ENCODE measurements at places on chromosomes 4 and X.

DNA sequence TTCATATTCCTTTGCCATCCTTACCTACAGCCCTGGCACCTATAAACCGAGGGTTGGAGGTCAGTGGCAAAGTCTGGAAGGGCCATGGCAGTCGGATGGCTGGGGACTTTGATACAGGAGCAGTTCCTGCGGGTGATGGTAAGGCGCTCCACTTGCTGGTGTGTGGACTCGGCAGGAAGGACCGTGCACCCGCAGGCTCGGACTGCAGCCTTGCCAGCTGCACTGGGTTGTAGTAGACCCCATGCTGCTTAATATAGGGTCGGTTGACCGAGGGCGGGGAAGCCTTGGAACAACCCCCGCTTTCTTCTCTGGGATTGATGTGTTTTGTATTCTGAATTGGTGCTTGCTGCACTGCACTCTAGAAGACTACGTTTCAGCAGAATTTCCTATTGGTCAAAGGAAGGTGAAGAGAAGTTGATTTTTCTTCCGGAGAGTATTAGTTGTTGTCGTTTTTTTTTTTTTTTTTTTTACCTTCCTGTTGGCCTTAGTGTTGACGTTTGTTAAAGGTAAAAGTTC, 638 bp downstream of the BLTP1 start:
- peak; percentile 61 for DNase-seq

DNA sequence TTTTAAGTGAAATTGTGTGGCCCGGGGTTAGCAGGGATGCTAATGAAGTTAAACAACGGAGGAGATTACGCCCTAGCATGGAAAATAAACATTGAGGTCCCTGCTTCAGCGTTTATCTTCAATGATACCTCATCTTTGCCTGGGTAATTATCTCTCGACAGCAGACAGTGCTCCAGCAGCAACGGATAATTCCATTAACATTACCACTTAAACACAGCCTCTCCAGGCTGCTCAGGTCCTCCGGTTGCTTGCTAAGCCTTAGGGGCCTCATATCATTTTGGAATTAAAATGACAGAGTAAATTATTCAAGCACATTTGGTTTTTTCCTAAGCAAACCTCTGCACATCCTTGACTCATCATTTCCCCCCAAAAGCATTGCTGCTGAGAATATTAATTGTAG, 281.5 kb upstream of the KLF3 start:
- no peak for DNase-seq

DNA sequence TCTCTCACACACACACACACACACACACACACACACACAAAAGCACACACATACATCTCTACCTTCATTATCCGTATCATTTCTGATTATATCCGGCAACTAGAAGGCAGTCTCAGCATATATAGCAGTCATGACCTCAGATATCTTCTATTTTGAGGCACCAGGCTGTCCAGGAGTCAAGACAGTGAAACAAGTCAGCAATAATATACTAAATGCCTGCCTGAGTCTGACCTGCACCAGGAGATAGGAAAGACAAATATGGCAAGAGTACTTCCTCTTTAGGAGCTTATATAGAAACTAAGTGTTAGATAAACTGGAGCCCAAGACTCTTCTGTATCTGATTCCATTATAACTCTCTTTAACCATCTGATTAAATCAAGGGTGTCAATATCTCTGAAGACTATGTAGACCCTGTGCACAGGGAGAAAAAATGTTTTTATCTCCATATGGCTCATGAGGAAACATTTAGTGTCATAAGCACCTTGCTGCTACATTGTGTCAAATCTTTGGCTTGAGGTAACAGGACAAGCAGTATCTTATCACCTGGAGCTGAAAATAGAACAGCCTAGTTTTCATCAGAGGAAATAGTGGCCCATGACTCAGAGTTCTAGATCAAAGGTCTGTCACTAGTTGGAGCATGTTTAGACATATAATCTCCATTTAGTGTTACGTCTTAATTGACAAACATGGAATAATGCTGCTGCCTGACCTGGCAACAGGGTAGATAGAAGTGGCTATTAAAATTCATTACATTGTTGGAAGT, 27.0 kb upstream of the FAM47B start:
- peak; percentile 55 for DNase-seq

DNA sequence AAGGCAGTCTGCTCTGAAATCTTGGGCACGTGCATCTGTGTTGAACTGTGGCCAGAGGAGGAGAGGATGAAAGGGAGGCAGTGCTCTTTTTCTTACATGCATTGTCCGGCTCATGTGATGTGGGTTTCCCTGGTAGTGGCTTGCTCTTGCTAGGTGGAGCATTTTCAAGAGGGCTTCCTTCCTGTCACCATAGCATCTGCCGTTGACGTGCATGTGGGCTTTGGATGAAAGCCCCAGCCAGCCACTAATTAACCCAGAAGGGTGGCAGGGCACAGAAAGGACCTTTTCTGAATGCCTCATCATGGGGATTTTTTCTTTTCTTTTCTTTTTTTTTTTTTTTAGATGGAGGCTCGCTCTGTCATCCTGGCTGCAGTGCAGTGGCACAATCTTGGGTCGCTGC, 121.3 kb downstream of the GPR143 start:
- DNase-seq = no peak

GRCh38 chr4:151674804-151675391, 85.9 kb downstream of the GATB start:
- peak; percentile 36 for DNase-seq

Data from HT-29 (cell line).